ENCODE measurements at places on chromosomes 11 and 22.

DNA sequence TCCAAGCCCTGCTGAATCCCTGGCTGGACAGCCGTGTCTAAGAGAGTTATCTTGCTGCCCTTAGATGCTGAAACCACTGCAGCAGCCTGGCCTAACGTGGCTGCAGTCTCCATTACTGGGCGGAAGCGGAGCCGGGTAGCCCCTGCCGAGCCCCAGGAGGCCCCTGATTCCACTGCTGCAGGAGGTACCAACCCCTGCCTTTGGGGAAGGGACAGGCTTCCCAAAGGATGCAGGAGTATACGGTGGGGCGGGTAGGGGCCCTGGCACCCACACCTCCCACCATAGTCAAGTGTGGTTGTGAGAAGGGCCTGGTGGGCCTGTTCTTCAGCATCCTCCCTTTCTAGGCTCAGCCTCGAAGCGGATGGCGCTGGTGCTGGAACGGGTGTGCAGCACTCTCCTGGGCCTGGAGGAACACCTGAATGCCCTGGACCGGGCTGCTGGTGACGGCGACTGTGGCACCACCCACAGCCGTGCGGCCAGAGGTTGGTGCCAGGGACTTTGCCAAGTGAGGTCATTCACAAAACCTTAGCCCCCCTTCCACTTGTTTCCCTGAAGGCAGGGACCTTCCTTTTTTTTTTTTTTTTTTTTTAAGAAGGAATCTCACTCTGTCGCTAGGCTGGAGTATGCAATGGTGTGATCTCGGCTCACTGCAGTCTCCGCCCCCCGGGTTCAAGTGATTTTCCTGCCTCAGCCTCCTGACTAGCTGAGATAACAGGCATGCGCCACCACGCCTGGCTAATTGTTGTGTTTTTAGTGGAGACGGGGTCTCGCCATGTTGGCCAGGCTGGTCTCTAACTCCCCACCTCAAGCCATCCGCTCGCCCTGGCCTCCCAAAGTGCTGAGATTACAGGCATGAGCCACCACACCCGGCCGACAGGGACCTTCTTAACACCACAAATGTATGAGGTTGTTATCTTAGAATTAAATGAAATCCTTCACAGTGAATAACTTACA is 11.0 kb downstream of the TKFC start:
- no peak for DNase-seq

DNA sequence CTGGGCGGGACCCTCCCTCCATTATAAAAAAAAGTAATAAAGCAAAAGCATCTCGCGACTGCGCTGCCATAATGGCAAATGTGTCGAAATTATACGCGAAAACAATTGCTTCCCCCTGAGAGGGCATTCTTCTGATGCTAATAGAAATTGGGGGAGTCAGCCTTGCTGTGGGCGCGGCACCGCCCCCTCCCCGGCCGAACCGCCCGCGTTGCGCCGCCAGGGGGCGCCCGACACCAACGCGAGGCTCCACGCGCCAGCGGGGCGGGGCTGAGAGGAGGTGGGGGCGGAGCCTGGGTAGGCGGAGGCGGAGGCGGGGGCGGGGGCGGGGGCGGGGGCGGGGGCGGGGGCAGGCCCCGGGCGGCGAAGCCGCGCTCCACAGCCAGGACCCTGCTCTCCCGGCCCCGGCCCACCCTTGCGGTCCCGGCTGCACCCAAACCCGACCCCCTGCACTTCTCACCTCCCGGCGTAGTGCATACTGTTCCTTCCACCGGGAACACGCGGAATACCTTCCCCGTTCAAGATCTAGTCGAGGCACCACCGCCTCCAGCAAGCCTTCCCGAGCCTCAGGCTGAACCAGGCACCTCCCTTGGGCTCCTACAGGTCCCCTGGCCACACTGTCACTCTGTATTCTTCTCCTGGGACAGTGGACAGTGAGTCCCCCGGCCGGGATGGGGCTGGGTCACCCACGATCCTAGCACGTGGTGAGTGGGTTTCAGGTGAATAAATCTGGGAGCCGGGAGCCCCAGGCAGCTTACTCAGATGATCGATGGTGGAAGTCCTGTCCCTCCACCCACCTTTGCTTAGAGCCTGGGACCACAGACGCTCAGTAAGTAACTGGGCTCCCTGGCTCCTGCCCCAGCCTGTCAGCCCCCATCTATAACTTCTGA is 15.5 kb upstream of the UPK3A start:
- peak; percentile 74 for DNase-seq

DNA sequence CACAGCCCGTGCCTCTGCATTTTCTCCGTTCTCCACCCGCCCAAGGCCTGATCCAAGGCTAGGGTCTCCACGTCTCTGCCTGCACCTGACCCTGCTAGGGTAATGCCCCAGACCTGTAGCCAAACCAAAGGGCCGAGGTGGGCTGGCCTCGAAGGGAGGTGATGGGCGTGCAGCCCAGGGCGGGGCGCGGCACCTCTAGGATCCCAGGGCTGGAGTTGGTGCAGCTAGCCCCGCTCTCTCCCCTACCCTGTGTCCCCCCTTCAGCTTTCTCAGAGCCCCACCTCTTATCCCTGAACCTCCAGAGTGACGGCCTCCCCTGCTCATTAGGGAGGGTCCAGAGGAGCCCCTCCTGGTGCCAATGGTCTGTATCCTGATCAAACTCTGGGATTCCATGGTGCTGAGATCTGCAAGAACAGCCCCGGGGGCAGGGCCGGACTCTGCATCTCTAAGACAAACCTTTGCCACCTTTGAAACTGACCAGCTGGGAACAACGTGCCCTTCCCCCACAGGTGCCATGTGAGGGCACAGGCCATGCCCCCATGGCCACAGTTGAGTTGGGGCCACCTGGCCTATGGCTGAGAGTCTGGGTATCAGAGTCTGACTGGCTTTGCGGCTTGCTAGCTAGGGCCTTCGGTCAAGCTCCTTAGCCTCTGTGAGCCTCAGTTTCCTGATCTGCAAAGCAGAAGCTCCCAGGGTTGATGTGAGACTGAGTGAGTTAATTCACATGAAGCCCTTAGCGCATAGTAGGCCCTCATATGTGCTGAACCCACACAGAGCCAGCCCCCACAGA is 23.1 kb upstream of the CBX7 start:
- no peak for DNase-seq

- DNase-seq, result no peak
Observed at GRCh38 chr11:65585396-65586246, 9.8 kb downstream of the EHBP1L1 start.

DNA sequence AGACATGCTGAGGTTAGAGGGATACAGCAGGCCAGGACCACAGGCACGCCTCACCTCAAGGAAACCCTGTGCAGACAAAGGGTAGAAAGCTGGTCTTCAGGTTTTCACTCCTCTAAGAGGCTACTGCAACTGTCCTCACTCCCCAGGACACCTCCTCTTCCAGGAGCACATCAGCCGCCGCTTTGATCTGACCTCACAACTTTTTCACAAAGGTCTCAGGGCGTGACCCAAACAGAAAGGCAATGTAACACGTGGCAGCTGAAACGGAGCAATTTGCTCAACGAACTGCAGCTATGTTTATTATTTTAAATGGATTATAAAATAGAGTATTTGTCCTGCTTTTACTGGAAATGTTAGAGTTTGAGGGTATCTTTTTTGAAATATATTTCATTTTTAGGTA is 46.1 kb downstream of the LARGE1 start:
- DNase-seq, result no peak

GRCh38 chr11:123751781-123752180 is 2.5 kb downstream of the OR6X1 start:
- DNase-seq, result no peak

GRCh38 chr11:134731213-134731961 is 319.3 kb upstream of the B3GAT1 start:
- no peak for DNase-seq

DNA sequence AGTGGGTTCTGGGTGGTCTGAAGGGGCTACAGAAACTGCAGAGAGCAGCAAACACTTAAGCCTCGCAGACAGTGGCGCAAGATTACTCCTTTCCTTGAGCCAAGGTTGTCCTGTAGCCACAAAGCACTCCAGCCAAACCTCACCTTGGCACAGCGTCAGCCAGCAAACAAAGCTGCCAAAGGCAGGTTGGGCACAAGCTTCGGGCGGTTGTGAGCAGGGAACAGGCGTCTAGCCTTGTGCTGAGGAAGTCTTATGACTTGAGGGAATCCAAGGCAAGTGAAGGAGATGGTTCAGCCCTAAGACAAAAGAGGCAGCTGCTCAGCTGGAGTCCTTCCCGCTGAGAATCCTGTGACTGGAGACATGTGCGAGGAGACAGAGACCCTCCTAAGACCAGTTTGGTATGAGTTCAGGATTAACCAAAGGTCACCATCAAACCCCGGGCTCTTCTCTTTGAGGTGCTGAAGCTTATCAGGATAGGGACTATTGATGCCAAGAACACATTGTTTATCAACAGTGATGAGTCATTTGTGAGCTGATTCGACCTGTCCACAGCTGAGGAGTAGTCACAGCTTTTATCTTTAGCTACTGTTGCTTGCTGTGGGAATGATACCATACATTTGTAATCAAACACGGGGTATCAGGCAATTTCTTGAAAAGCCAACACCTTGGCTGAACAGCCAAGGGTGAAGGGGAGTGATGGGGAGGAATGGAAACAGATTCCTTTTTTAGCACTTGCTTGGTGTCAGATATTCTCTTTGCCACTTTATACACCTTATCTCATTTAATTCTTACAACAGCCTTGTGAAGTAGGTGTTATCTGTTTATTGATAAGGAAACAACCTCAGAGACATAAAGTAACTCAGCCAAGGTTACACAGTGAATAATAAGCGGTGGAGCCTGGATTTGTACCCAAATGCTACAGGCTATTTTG is 4.6 kb downstream of the ADM start:
- peak; percentile 64 for DNase-seq
